Pancreas (tissue), 10 donors: ENCODE measurements at places on chromosomes 12 and 14. TPM values are rescaled to one million over a fixed set of nuclear protein-coding genes. Genes with fewer than 3 reads are reported as not detected.
A peak's percentile ranks its signal among the peaks of the same experiment; 100 is the strongest.

CCDC177 gene
- not detected for polyA plus RNA-seq

OTOGL gene
- polyA plus RNA-seq, result 0.42 TPM

GRCh38 chr12:52239767-52240166, 6.7 kb downstream of the KRT7 start:
- no peak for DNase-seq

DNA sequence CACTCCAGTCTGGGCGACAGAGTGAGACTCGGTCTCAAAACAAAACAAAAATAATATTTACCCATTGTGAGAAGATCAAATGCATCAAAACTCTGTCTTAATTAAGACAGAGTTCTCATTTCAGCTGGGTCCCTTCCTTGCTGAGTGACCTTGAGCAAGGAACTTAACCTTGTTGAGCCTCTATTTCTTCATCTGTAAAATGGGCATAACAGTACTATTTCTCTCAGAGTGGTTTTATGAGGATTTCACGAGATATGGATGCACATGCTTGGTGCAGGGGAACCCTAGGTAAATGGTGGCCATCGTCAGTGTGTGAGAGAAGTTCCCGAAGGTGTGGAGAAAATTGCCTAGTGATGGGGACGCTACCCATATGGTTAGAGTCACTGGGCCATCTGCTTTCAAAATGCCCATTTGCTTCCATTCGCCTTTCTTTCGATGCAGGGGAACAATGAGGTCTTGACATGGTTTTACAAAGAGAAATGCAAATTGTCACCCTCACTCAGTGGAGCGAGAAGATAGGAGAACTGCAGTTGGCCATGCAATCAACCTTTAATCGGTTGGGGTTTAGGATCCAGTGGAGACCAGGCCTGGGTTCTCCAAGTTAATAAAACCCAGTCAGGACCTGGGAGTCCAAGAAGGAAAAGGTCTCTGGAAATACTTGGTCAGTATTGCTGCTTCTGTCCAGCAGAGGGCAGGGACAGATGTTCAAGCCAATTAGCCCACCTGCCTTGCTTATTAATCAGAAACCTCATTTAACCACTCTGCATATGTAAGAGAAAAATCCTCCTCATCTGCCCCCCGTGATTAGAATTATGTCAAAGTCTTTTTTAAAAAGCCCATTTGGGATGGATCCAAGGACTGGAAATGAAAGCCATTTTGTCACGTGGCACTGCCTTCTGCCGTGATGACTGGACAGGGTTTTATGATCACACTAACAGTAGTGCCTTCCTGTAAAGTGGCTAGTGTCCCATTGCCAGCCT, 37.2 kb downstream of the CFAP251 start:
- DNase-seq, result no peak

- DNase-seq, result no peak
These were observed 303.5 kb upstream of the SFSWAP start for GRCh38 chr12:131407221-131408035.

GRCh38 chr12:119179335-119180021, 747 bp downstream of the HSPB8 start:
- DNase-seq, result peak; percentile 47

- no peak for DNase-seq
These were observed 414.9 kb downstream of the APAF1 start for GRCh38 chr12:99059824-99060511.

DNA sequence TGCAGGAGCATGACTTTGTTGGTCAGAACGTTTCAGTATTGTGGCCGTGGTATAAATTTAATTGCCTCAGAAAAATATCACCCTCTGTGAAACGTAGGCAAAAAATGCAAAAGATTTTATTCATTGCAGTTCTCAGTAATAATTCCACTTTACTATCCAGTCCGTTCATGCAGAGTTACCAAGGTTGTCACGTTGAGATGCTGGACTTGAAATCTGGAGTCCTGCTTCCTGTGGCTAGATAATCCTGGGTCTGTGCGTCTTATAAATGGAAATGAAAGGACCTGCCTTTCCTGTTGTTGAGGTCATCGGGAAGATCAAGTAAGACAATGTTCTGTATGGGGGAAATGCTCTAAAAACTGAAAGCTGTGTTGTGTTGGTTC, 1.3 kb upstream of the AVPR1A start:
- no peak for DNase-seq

- DNase-seq, result no peak
These were observed 1082.9 kb downstream of the BCL11B start for GRCh38 chr14:98189062-98189461.
